ENCODE measurements at places on chromosomes 12 and 14.

DNA sequence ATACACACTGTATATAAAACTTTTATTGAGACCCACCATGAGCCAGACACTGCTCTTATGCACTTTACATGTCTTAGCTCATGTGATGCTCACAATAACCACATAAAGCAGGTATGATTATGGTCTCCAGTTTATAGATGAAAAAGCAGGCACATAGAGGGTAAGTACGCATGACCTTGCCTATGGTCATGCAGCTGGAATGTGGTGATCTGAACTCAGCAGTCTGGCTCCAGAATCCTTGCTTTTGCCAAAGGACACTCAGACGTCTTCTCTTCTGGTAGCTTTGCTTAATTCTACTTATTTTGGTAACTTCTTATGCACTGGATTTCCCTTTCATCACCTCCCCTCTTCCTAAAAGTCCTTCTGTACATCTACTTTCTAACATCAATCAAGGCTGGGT is 103.3 kb upstream of the CRY1 start:
- no peak for DNase-seq

DNA sequence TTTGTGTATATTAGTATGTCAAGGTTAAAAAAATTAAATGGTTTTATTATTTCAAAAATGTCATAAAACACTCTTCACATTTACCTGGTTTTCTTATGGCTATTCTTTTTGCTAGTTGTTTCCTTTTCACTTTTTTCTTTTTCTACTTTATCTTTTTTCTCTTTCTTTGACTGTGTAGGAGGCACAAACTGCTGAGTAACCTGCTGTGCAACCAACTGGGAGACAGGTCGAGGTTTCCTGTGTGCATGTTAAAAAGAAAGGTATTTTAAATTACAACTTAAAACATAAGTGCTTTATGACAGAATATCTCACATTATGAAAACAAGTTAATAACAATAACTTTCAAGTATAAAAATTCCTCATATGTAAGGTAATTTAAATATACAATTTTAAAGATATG is 16.9 kb upstream of the GXYLT1 start:
- no peak for DNase-seq

DNA sequence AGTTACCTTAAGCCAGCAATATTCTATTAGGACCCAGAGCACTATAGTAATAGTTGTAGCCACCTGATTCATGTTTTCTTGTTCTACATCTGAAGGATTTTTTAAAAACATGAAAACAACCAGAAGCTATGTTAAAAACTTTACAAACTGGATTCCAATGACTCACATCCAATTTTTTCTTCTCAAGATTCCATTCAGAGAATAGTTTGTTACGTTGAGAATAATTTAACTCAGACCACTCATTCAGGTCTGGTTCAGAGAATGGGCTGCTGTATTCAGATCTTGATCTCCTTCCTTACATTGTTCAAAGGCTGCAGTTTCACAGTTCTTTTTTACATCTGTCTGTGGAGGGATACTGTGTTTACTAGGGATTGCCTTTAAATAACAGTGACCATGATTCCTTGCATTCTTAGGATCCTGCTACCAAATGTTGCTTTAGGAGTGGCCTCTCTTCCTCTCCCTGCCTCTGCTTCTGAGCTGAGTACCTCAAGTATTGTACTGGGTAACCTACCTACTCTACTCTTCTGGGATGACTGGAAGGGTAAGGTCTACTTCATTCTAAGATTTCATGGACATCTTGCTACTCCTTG is 448.0 kb upstream of the FBXO33 start:
- DNase-seq: no peak

DNA sequence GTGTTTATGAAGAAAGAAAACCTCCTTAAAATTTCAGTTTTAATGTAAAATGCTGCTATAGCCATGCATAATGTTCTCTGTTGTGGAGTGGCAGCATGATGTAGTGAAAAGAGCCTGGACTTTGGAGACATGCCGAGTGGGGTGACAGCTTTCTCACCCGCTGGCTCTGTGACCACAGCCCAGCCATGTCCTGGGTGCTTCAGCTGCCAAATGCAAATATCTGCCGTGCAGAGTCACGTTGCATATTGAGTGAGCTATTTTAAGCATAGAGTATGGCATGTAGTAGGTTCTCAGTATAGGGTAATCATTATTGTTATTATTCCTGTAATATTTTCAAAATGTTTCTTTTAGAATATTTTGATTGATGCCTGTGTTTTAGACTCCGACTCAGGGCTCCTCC is 15.5 kb upstream of the TCTN2 start:
- peak; percentile 47 for DNase-seq

- no peak for DNase-seq
These were observed 880.3 kb upstream of the FOXG1 start for GRCh38 chr14:27886256-27886655.

GRCh38 chr12:131615326-131616042 is 95.4 kb upstream of the SFSWAP start:
- DNase-seq: no peak

Data from GM20000 (cell line).